ENCODE measurements at places on chromosomes 6 and 20.
A peak's percentile ranks its signal among the peaks of the same experiment; 100 is the strongest.

DNA sequence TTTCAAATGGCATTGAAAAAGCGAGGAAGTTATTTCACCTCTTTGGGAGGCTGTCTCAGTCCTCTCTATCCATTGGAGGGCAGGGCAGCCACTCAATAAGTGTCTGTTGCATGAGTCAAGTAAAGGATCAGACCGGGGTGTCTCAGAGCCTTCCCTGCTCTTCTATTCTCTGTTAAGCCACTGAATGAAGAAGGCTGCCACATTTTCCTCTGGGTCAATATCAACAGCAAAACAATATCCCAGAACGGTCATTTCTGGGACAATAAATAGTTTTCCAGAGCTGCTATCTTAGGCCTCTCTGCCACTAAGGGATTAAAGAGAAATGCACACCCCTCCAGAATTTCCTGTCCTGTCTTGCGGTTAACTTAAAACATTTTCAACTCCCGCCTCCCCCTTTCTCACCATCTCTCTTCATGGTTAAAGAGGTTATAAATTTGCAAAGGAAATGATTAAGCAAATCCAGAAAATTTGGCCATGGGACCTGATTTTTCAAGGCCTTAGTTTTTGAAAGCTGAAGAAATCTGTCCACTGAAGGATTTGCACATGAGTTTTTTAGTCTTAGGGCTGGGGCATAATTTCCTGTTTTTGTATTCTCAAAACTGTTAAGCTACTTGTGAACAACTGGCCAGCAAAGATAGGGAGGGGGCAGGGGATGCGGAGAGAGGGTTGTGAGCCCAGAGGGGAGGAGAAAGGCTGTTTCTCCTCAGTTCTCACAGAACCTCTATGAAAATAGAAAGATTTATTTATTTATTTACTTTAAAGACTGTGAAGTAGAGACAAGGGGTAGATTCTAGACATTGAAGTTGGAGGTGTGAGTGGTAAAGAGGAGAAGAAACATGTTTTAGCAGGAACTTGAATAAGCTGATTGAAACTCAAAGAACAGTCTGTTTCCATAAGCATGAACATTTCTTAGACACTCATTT is 135.7 kb downstream of the BCAS1 start:
- DNase-seq = no peak

DNA sequence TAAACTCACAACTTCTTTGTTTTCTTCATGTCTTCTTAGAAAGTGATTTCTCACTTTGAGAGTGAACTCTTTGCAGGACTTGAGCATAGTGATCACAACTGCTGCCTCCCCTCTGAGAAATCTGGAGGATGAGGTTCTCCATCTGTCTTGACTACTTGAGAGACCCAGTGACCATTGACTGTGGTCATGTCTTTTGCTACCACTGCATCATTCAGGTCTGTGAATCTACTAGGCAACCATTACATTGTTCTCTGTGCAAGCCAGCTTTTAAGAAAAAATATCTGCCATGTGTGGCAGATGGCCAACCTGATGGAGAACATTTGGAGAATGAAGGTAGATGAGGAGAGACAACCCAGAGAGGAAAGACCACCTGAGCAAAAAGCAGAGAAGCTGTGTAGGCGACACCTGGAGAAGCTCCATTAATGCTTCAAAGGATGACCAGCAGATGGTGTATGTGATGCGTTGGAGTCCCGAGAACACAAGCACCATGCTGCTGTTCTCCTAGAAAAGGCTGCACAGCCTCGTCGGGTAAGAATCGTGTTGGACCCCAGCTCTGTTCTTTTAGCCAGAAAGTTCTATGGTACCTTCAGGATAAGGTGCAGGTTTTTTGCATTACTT is 25.1 kb upstream of the TRIM26 start:
- DNase-seq = peak; percentile 42

DNA sequence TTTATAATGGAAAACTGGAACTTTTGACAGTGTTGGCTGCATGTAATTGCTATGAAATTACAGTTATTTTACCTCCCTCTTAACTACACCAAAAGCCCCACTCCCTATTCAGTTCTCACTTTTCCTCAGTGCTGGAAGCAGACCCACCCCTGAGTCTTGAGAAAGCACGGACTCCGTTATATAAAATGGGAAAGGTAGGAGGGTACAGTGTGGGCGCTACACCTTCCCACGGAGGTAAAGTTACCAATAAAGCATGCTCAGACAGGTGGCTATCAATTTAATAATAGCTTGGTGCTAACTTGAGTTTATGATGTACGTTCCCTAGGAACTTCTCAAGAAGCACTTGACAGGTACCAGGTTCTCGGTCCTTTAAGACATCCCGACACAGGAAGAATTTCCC is 59.0 kb downstream of the CLIC5 start:
- DNase-seq = no peak

GRCh38 chr20:45034436-45034835 is 66.5 kb downstream of the KCNS1 start:
- no peak for DNase-seq

DNA sequence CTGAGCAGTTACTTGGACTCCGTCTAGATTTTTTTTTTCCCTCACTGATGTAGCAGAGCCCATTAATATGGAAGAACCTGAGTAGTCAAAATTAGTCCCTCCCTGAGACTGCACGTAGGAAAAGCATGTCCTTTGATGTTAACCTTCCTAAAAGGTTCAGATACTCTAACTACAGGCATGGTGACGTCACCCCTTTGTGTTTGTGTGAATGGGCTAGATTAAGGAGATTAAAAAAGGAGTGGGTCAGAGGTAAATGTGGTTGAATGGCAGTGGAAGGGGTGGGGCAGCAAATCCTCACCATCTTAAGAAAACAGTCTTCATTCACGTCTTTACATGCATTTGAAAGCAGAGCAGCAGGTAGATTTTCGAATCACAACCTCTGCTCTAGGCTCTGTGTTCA is 521.1 kb downstream of the TFAP2B start:
- no peak for DNase-seq

Data from cardiac muscle cell (in vitro differentiated cells and primary cell).